ENCODE measurements at places on chromosomes 2 and 18. TPM values are rescaled to one million over a fixed set of nuclear protein-coding genes. Genes with fewer than 3 reads are reported as not detected.

Gene KCNF1
- 1.0 TPM for polyA plus RNA-seq

Gene GNAL
- 0.46 TPM for polyA plus RNA-seq

Gene PPP4R1
- polyA plus RNA-seq = 101 TPM

Gene COL4A4
- 0.05 TPM for polyA plus RNA-seq

Gene CYS1
- polyA plus RNA-seq = 0.12 TPM

Gene CYP27A1
- 31.0 TPM for polyA plus RNA-seq

Gene ASIC4
- polyA plus RNA-seq = not detected

Gene PCARE
- not detected for polyA plus RNA-seq

Gene RAB6C
- polyA plus RNA-seq = not detected

Gene BCL2L11
- polyA plus RNA-seq = 4.2 TPM

Gene TEKT4
- not detected for polyA plus RNA-seq

Gene PPIG
- 47.1 TPM for polyA plus RNA-seq

Gene NCKAP1
- 133 TPM for polyA plus RNA-seq

Gene COBLL1
- polyA plus RNA-seq = 0.79 TPM

DNA sequence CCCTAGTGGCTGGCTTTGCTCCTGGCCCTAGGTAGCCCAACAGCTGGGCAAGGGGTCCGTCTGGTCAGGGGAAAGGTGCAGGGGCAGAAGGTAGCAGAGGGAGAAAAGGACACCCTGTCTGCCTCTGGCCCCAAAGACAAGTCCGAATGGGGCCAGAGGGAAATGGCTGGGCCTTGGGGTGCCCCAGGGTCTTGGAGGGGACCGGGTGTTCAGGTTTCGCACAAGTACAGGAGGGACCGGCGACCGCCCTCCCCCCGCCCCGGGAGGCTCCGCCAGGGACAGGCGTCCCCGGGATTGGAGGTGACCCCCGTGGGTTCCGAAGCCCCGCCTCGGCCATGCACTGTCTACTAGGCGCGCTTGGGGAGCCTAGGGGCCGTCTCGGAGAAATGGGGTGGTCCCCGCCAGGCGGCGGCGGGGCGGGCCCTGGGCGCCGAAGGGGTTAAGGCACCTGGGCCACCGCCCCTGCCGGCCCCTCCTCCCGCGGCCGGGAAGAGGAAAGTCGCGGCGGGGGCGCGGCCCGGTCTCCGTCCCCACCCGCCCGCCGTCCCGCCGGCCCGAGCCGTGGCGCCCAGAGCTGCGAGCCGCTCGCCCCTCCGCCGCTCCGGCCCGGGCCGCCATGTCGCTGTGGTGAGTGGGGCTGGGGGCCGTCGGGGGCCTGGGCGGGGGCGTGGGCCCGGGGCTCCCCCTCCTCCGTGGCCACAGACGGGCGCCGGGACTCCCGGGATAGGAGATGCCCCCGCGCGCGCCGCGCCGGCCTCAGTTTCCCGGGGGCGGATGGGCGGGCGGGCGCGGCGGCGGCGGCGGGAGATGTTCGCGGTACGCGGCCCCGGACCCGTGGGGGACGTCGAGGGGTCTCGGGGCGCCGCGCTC, at the start of gene B3GNT7:
Gene B3GNT7 (plus strand): TSS at position 523 of the 870 bp plus-strand sequence. CDS start 94 bp downstream, at position 617.
- no peak for DNase-seq

DNA sequence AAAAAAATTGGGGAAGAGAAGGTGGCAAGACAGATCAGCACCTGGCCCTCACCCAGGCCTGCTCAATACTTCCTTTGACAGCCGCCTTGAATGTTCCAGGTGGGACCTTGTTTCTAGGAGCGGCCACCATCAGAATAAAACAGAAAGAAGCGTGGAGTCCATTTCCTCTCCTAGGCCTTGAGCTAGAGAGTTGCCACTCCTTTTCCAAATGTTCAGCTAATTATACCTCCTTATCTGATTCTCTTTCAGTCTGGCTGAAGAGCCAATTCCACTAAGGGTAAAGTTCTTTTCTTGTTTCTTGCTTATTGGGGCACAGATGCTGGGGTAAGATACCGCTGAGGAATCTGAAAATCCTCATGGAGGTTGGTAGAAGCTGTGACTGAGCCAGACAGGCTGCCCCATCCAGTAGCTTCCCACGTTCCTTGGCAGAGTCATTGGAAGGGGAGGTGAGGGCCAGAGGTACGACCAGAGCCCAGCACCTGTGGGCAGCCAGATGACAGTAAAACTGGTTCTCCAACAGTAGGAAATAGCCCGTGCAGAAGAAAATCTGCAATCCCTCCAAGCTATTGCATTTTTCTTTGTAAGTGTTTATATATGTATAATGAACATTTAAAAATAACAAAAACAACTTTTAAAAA, 51.5 kb downstream of the PLB1 start:
- no peak for DNase-seq

GRCh38 chr2:119005051-119005450, 63.1 kb downstream of the MARCO start:
- no peak for DNase-seq

- no peak for DNase-seq
Measured at GRCh38 chr2:225318440-225318839, 81.1 kb upstream of the NYAP2 start.

GRCh38 chr2:34567128-34567527, 968.0 kb upstream of the FAM98A start:
- DNase-seq = no peak

DNA sequence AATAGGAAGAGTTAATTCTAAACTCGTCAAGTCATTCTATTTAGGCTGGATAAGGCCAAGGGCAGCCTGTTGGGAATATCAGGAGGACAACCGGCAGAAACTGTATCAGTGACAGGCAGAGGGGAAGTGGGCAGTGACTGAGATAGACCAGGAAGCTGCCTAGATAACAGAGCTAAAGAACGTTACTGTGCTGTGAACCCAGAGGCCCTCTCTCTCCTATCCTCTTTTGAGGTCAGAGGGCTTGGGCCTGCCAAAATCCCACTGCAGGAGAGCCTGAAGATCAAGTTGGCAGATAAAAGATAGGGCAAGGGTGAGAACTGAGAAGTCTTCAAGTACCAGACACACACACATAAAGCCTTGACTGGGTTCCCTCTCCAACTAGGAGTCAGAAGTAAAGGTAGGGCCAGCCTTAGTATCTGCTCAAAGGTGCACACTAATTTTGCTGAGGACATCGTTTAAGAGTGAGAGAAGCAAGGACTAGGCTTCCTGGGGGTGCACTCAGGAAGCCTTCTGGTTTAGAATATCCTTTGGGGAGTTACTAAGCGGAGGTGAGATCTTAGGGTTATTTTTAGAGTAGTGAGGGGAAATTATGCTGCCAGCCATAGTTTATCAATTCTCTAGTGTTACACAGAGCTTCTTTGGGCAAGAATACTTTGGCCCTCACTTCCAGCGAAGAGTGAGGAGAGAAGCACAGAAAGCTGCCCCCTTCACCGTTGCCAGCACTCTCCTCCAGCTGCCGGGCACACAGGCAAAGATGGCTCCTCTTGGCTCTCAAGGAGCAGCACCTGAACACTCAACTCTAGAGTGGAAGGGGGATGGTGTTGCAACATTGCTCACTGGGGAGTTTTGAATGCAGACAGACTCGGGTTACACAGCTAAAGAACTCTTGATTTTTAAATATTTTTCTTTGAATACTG, 9.8 kb downstream of the CAVIN2 start:
- DNase-seq = no peak

GRCh38 chr18:8117006-8117371, 492.2 kb upstream of the RAB12 start:
- no peak for DNase-seq

DNA sequence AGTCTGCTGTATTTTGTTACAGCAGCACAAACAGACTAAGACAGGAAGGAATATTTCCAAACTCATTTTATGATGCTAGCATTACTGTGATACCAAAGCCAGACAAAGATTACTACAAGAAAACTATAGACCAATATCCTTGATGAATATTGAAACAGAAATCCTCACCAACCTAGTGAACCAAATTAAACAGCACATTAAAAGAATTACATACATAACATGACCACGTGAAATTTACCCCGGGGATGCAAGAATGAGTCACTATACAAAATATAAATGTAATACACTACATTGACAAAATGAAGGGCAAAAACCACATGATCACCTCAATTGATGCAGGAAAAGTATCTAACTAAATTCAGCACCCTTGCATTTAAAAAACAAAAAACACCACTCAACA, 112.6 kb downstream of the CHN1 start:
- DNase-seq = no peak

GRCh38 chr2:231191896-231192872, 6.2 kb upstream of the ARMC9 start:
- peak; percentile 79 for DNase-seq

DNA sequence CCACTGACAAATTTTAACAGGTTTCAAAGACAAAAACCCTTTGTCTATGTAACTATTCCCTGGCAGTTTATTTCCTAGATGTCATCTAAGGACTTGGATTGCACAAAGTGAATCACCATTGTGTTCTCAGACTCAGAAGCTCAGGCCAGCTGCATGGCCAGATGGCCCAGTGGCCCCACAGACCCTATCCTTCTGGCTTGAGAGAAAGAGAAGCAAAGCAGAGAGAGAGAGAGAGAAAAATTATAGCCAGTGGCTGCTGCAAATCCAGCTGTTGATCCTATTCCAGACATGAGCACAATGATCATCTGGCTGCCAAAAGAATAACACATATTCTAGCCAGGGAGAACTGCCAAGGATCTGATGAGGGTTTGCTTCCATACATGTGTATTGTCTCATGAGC, 25.8 kb downstream of the CTLA4 start:
- DNase-seq = no peak

DNA sequence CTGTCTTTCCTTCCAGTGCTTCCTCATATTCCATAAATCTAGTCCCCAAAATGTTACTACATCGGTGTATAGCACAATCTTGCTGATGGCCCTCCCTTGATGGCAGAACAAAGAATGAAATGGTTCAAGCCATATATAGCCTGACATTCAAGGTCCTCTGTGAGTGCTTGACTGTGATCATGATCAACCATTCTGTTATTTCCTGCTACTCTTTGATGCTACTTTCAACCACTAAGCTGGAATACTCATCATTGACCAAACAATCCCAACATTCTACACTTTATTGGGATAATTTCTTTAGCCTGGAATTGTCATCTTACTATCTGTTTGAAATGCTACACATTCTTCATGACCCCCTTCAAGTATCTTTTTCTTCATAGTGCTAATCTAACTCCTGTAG, 633.9 kb downstream of the PLCL1 start:
- no peak for DNase-seq

GRCh38 chr2:230964136-230964730, 31.7 kb upstream of the SPATA3 start:
- DNase-seq = no peak
